ENCODE measurements at places on chromosomes 11 and 22.

- DNase-seq: no peak
Observed at GRCh38 chr11:10575346-10576034, 7.0 kb upstream of the LYVE1 start.

DNA sequence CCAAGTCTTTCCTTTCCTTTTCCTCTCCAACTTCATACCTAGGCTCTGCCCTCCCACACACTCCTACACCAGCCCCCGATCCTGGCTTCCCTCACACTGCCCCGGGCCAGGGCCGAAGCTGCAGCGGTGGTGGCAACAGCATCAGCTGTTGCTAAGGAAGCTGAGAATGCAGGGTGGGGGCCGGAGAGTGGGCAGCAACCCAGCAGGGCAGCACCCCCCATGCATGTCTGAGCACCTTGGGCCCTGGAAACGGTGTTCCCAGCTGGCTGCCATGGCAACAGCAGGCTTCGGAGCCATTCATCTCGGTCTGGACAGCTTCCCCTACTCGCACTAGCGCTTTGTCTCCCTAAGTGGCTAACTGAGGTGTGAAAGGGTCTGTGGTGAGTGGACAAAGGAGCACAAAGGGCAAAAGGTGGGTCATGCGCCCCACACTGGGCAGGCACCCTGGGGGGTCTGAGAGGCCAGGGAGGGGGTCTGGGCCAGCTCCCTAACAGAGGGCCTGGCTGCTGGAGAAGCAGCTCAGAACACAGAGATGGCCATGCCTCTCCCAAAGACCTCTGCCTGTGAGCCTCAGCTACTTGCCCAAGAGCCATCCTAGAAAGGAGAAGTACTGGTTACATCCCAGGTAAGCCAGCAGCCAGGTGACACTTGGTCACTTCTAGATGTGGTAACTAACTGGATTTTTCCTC is 42.1 kb upstream of the JAM3 start:
- no peak for DNase-seq

- DNase-seq: no peak
Observed at GRCh38 chr22:38415561-38416321, 39.3 kb downstream of the KCNJ4 start.

- no peak for DNase-seq
Observed at GRCh38 chr11:43802509-43802908, 78.1 kb upstream of the ALKBH3 start.

DNA sequence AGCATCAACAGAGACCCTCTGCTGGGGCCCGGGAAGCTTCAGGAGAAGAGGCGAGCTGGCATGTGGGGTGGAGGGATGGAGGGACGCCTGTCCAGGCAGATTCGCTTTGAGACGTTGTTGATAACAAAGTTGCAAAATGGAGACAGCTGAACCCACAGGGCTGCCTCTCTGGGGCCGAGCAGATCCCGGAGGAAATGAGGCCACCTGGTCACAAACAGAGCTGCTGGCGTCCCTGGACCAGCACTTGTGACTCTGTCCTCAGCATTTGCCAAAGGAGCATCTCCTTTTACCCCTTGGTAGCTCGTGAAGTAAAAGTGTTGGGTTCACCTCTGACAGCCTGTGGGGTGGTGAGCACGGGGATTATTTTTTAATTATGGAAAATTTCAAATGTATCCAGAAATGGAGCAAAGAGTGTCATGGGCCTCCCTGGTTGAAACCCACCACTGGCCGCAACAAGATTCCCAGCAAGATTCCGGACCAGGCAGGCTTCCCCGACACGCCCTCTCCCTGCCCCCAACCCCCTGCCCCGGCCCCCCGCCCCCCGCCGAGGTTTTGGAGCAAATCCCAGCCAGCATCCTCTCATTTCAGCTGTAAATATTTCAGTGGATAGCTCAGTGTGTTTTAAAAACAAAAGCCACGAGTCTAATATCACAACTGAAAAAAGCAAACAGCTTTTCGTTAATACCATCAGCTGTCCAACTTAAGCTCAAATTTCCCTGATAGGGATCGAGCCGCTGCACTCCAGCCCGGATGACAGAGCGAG is 20.3 kb downstream of the GRAMD4 start:
- DNase-seq: no peak

- DNase-seq: no peak
Observed at GRCh38 chr11:2168286-2169004, 3.2 kb downstream of the TH start.

- no peak for DNase-seq
Observed at GRCh38 chr11:44136176-44136945, 40.9 kb downstream of the EXT2 start.

GRCh38 chr11:32312865-32313403 is 122.4 kb downstream of the WT1 start:
- peak; percentile 54 for DNase-seq

DNA sequence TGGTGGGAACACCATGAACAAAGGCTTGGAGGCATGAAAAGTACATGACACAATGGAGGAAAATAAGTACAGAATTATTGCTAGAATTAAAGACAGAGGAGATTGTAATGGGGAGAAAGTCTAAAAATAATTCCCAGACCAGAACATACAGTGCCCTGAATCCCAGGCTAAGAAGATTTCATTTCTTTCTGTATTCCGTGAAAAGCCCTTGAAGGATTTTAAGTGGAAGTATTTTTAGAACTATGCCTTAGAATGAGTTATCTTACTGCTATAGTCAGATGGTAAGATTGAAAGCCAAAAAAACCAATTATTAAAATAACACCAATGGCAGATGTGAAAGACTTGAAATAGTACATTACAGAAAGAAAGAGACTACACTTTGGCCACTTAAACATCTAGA is 36.1 kb upstream of the SLC5A12 start:
- DNase-seq: no peak

GRCh38 chr22:32016081-32016480 is 27.0 kb upstream of the SLC5A1 start:
- no peak for DNase-seq

- no peak for DNase-seq
Observed at GRCh38 chr11:95545116-95545875, 244.3 kb downstream of the FAM76B start.

- DNase-seq: no peak
Observed at GRCh38 chr22:39808081-39808480, 85.5 kb downstream of the ENTHD1 start.

- peak; percentile 87 for DNase-seq
Observed at GRCh38 chr11:33899400-33900037, 7.6 kb upstream of the LMO2 start.

DNA sequence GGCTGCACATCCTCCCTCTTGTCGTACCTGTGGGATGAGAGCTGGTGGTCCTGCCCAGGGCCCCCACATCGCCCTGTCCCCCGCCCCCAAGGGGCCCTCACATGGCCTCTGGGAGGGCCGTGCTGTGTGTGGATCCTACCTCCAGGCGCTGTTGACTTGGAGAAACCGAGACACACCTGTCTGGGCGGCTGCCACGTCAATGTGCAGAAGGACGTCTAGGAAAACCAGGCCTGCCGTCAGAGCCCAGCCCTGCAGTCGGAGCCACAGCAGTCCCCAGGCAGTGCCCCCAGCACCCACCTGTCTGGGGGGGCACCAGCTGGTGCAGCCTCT is 14.2 kb downstream of the ALG12 start:
- no peak for DNase-seq

- DNase-seq: no peak
Observed at GRCh38 chr11:100229086-100229485, 458.0 kb upstream of the ARHGAP42 start.

- DNase-seq: no peak
Observed at GRCh38 chr11:64447831-64448598, 89.1 kb downstream of the RPS6KA4 start.

DNA sequence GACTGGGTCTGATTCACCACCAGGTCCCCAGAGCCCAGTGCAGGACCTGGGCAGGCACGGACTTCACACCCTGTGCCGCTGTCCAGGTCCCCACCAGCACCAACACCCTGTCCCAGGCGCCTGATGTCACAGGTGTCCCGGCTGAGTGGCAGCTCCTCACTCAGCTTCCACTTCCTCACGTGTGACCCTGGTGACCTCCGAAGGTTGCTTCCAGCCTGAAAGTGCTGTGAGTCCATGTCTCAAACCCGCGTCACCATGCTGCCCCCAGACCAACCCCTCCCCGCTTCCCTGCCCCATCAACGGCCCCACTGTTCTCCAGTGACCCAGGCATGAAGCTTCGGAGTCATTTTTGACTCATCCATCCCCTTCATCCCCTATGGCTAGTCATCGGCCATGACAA is 25.7 kb upstream of the PICK1 start:
- DNase-seq: peak; percentile 56

GRCh38 chr11:9017773-9018172 is 14.0 kb upstream of the NRIP3 start:
- no peak for DNase-seq

GRCh38 chr11:69691463-69691862 is 12.4 kb downstream of the FGF19 start:
- DNase-seq: no peak

GRCh38 chr11:15215005-15215404 is 100.3 kb downstream of the INSC start:
- no peak for DNase-seq

DNA sequence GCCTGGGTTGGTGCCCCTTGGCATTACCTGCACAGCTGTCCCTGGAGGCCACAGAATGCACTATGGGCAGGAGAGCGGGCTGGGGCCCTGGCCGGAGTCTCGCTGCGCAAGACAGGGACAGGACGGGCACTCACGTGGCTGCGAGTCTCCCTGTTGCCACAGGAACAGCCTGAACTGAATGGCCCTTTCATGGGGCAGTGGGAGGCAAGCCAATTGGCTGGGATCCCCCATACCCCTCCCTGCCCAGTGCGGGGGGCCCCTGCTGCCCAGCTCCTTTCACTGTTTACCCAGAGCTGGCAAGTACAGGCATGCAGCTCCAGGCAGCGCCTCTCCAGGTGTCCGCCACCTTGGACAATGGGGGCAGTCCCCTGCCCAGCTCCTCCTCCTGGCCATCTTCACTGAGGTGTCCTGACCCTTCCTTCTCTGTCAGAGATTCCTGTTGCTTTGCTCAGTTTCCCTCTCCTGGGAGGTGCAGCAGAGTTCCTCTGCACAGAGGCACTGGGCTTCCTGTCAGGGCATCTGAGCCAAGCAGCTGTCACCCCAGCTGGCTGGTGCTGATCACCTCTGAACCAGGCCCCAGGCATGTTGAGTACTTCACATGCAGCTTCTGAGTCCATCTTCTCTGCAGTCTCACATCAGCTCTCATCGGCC is 5.2 kb downstream of the USP2 start:
- DNase-seq: no peak

DNA sequence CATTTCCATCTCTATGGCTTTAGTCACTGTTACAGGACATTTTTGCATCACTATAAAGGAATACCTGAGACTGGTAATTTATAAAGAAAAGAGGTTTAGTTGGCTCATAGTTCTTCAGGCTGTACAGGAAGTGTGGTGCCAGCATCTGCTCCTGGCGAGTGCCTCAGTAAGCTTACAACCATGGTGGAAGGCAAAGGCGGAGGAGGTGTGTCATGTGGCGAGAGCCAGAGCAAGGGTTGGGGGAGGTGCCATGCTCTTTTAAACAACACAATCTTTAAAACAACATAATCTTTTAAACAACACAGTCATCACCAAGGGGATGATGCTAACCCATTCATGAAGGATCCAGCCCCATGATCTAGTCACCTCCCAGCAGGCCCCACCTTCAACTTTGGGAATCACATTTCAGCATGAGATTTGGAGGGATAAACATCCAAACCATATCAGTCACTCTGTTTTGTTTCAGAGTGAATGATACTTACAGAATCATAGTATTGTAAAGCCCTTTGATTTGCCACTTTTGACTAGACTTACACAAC is 103.3 kb downstream of the PDE3B start:
- DNase-seq: no peak

GRCh38 chr11:64000740-64001483 is 14.7 kb downstream of the OTUB1 start:
- no peak for DNase-seq

GRCh38 chr11:2580571-2581001 is 119.2 kb downstream of the KCNQ1OT1 start:
- no peak for DNase-seq

- no peak for DNase-seq
Observed at GRCh38 chr11:12119502-12119901, 9.1 kb downstream of the MICAL2 start.

DNA sequence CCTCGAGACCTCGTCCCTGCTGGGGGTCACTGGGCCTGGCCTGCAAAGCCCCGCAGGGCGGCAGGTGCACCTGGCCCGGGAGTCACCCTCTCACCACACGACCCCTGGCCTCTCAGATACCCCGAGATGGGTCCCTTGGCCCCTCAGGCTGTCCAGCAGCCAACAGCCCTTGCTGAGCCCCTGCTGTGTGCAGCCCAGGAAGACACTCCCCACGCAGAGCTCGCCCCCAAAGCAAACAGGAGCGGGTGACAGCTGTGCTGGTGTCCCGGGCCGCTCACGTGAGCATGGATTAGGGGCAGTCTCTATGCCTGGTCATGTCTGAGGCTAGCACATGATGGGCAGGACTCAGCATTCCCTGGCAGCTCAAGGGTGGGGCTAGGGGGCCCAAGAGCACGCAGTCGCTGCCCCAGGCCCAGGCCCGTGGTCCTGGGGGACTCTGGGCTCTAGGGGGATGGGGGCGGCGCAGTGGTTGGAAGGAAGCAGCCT is 31.3 kb downstream of the WNT7B start:
- DNase-seq: no peak

DNA sequence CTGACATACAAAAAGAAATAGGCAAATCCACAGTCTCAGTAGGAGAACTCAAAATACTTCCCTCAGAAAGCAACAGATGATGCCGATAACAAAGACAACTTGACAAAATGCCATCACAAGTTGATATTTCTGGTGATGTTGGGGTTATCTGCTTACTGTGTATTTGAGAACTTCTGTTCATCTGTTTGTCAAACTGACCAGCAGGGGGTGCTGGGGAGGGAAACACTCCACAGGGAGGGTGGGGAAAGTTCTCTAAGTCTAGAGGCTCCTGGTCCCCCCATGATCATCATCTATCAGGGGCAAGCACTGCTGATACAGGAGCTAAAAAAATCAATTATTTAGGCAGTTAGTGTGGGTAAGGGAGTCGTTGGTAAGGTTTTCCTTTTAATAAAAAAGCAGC is 19.2 kb downstream of the GLYATL1 start:
- DNase-seq: no peak

GRCh38 chr11:77069969-77070582 is 3.3 kb downstream of the CAPN5 start:
- no peak for DNase-seq

DNA sequence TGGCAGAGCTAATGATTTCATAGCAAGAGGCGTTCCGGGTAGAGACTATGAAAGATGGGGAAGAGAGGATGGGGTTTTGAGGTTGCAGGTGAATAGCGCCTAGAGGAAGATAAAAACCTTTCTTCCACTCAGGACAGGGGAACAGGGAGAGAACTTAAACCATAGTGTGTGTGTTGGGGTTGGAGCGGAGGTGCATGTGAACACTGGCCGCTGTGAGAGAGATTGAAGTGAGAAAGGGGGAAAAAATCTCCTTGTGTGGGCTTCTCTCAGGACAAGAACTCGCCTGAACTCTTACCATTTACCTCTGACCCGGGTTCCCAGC is 3.4 kb downstream of the BSX start:
- DNase-seq: no peak

- DNase-seq: no peak
Observed at GRCh38 chr11:126336671-126337101, 18.8 kb upstream of the ST3GAL4 start.
